Left renal cortex interstitium (tissue), 4 donors: ENCODE measurements at places on chromosomes 12 and 14. TPM values are rescaled to one million over a fixed set of nuclear protein-coding genes. Genes with fewer than 3 reads are reported as not detected.

DNA sequence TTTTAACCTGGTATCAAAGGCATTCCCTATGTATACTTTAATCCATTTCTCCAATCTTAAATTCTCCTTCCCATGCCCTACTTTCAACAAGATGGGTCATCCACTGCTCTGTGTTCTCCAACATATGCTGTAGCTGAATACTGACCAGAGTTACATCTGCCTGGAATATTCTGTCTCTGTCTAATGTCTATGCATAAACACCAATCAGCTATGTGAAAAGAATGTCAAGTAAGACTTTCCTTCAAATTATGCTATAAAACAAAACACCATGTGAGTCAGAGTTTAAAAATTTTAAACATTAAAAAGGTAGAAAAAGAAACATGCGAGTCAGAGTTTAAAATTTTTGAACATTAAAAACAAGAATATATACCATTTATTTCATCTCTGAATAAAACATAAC is 19.3 kb downstream of the NT5DC3 start:
- DNase-seq: no peak

- DNase-seq: no peak
Measured at GRCh38 chr12:64566831-64567517, 43.3 kb upstream of the RASSF3 start.

DNA sequence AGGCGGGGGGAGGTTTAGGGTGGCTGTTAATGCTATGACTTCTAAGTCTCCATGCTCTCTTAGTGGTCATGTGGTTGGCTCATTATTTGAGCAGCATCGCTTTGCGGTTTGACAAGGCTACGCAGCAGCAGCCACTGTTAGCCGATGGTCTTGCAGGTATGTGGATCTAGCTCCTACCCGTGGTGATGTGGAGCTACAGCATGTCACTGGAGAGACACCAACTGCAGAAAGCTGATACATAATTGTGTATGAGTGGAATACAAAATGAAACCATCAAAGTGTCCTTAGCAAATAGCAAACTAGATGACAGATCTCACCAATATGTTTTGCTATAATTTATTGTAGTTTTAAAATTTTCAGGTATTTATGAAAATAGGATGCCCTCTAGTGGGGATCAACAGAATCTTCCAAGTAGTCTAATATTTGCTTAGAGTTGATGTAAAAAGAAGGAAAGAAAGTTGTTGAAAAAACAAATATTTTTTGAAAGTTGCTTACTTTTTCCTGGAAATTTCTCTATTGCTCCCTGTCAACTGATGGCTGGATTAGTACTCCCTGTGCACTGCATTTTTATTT is 94.9 kb downstream of the NAV3 start:
- peak; percentile 57 for DNase-seq

CFAP54 gene
- 2.0 TPM for polyA plus RNA-seq

IL31 gene
- not detected for polyA plus RNA-seq

GPRC5D gene
- 1.2 TPM for polyA plus RNA-seq

DNA sequence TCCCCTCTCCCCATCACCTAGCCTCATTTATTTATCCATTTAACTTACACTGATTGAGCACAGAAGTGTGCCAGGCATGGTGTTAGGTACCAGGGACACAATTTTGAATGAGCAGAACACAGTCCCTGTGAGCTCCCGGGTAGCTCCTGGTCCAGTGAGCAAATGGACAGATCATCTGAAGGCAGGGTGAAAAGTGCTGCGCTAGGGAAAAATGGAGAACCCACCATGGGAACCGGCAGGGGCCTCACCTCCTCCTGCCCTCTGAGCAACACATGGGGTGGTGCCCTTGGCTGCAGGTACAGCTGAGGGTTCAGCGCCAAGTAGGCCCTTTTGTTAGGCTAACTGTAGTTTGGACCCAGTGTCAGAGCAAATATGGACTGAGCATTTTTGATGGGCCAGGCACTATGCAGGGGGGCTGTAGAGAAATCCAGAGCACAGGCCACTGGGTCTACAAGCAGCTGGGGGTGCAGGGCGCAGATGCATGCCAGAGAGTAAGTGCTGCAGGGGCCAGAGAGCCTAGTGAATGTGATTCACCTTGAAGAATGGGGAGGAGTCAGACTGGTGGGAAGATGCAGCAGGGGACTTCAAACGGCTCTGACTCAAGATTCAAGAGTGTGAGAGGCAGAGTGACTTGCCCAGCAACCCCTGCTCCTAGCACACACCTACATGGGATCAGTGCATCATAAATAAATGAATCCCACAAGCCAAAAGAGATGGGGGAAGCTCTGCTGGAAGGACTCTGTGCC is 28.2 kb downstream of the LTBP2 start:
- no peak for DNase-seq

DNA sequence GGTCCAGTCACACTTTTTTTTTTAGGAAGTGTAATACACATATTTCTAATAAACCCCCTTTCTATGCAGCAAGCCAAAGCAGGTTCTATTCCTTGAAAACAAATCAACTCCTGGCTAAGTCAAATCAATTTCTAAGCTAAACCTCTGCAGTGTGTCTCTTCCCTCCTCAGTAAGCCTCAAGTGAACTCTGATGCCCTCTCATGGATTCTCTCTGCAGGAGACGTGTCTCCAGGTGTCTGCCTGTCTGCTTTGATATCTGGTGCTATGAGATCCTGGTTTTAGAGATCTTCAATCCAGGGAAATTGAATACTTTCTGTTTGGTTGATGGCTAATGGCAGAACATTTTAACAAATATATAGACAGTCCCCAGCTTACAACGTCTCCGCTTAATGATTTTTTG is 791.7 kb downstream of the AACS start:
- DNase-seq: no peak
